Nephron progenitor cell (in vitro differentiated cells): ENCODE measurements at places on chromosomes 4 and X.

DNA sequence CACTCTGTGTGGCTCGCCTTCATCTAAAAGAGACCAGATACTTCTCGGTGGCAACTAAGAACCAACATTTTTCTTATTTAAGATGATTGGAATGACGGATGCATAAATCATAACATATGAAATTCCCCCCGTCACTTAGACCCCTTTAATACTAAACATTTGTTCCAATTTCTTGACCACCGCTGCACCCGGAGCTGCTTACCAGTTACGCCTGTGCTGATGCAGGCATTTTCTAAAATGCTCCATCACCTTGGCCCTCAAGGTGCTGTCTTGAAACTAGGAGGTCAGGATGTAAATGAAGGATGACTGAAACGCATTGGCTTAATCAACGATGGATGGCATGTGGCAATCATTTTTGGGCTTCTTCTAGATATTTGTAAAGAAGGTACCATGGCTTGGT is 130.0 kb downstream of the CPZ start:
- DNase-seq = no peak

DNA sequence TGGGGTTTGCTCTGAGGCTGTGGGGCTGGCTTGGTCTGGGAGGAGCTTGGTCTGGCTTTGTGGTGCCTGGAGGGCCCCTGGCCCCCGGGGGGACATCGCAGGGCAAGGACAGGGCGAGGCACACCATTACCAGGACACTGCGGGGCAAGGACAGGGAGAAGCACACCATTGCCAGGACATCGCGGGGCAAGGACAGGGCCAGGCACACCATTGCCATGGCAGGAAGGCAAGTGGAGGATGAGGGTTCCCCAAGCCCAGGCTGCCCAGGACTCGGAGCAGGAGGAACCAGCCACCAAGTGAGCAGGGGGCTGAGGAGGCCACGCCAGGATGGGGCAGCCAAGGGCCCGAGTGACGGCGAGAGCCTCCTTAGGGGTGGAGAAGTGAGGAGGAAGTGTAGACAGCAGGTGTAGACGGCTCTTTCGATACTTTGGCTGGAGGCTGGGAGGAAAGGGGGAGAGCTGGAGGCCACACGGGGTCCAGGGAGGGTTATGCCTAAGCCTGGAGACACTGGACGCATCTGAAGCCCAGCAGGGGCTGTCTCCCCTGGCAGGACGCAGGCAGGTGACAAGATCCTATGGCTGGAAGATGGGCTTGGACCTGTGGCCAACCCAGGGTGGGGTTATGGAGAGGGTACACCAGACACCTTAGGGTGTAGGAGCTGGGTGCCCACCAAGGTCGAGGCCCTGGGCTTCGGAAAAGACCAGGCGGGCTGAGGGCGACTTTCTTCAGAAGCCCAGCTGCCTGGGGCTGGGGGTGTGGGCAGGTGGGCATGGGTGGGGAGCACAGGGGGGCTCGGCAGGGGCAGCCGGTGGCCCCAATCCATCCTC is 7.3 kb downstream of the NKX1-1 start:
- peak; percentile 0 for DNase-seq

DNA sequence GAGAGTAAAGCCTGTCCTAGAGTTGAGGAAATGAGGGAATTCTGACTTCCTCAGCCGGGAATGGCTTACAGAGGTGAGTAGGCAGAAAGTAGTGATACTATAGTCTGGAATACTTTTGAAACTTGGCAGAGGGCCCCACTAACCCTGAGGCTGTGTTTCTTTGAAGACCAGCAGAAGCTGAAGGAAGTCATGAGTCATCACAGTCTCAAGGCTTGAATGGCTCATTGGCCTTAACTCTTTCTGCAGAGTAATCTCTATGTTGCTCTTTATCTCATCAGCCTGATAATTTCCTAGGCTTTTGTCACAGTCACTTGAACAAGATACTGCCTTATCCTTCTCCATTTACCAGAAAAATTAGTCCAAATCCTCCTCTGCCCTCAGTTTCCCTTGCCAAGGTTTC is 80.8 kb downstream of the ANKRD50 start:
- DNase-seq = no peak

DNA sequence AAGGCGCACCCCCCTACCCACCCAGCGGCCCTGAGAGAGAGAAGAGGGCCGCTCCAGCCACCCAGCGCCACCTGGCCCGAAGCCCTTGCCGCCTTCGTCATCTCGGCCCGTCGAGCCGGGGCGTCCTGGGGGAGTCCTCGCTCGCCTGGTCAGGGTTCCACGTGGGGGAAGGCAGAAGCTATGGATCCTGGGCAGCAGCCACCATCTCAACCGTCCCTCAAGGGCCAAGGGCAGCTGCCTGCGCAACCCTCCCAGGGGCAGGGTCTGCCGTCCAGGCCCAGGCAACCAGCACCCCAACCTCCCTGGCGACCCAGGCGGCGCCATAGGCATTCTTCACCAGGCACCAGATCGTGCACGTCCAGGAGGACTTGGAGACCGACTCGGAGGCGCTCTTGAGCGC is 51.5 kb upstream of the IL13RA2 start:
- DNase-seq = peak; percentile 1

DNA sequence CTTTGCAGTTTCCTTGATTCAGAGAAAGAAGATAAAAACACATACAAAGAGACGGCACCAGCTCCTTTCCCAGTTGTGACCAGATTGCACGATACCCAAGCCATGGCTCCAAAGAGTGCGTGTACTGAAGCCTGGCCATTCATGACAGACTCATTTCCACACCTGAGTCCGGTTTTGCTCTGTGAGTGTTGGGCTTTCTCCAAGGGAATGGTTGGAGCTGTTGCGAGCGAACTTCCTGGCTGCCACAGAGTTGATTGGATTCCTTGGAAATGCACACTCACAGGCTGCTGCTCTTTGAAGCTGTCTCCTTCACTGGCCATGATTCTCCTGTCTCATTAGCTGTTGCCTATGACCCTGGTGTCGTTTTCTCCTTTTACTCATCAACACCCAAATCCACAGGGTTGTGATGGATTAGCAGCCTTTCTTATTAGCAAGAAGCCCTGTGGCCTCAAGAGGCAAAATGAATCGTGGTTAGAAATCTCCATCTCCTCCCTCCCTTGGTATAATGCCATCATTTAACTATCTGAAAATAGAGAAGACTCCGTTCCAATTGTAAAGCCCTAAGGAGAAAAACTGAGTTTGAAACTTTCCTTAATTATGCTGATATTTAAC is 43.9 kb upstream of the BBS12 start:
- no peak for DNase-seq

DNA sequence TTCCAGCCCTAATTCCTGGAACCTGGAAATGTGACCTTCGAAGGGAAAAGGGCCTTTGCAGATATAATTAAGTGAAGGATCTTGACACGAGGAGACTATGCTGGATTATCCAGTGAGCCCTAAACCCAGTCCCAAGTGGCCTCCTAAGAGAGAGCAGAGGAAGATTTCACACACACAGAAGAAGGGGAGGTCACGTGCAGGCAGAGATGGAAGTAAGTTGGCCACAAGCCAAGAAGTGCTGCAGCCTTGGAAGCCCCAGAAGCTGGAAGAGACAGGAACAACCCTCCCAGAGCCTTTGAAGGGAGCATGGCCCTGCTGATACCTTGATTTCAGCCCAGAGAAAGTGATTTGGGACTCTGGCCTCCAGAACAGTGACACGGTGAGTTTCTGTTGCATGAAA is 51.9 kb downstream of the EVC2 start:
- no peak for DNase-seq

GRCh38 chr4:96375367-96375766 is 535.5 kb downstream of the PDHA2 start:
- no peak for DNase-seq

DNA sequence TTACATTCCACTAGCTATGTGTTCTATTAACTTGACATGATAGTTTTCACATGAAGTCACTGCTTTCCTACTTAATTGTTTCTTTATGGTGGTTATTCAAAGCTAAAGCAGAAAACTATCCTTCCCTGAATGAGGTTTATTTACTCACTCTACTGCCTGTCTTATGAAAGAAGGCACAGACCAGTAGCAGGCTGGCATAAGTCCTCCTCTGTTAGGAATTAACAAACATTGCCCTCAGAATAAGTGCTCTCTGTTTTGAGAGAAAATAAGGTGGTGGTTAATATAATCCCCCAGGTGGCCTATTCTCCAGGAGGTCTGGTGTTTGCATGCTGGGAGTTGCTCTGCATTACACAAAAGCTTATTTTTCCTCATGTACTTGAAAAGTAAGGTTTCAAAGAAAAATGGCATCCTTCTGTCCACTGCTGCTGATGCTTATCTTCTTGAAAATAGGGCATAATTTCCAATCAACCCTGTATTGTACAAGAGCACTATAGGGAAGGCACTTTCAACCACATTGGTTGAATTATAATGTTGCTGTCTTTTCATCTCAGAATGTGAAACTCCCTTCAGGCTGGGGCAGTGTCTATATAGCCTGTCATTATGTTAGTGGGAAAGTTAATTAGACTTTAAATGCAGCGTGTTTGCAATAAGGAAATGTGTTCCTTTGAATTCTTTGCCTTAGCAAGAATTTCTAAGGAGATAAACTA is 119.7 kb upstream of the TBC1D9 start:
- DNase-seq = no peak

DNA sequence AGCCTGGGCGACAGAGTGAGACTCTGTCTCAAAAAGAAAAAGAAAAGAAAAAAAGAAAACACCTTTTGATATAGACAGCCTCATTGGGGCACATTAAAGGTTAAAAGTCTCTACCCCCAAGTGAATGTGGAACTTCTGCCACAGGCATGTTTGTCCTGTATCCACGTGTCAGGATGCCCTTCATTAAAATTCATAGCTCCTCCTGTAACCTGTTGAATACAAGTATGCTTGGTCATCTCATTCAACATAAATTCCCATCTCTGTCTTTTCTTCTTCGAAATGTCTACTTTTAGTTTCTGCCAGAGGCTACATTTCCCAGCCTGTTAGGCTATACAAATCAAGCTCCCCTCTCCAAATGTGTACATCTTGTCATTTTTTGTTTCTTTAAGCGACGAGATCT is 25.8 kb downstream of the P2RY8 start:
- DNase-seq = no peak

GRCh38 chr4:155407480-155407879 is 30.7 kb upstream of the MAP9 start:
- no peak for DNase-seq

GRCh38 chrX:129523079-129523911 is at the start of gene SMARCA1:
Gene SMARCA1 (minus strand): TSS chrX:129523490. CDS start chrX:129523370, 120 bp downstream.
- DNase-seq = peak; percentile 73

GRCh38 chrX:124421898-124422655 is 75.7 kb downstream of the SH2D1A start:
- no peak for DNase-seq

- DNase-seq = no peak
These were observed 92.8 kb upstream of the RAPGEF2 start for GRCh38 chr4:159010100-159010499.

DNA sequence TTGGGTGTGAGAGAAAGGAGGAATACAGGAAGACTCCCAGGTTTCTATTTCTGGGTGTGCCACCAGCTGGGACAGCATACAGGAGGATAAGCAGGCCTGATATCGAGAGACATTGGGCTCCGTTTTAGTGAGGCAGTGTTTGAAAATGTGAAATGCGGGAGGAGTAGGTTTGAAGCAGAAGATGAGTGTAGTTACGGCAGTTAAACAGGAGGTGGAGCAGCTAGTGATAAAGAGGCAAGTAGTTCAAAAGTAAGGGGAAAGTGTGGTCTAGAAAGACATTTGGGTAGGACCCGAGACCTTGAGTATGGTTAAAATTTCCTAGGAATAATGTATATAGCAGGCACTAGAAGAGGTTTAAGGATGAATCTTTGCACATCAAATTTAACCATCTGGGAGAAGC is 42.4 kb downstream of the DCUN1D4 start:
- DNase-seq = no peak

GRCh38 chr4:16270454-16271328 is 44.4 kb upstream of the TAPT1 start:
- no peak for DNase-seq

DNA sequence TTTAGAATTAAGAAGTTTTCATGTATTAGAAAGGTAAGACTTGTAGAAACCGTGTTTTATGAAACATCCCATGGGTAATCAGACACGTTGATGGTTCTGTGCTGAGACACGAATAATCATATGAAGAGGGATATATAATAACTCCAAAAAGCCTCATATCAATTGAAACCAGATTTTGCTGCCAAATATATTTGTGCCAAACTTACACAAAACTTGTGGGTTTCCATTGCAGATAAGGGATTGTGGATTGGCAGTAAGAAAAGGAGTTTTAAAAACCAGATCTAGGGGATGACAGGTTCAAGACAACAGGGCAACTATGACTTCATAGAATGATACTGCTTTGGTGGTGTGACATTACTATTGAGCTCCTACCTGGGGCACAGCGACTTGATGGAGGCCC is 616.1 kb downstream of the BCOR start:
- no peak for DNase-seq
